ENCODE measurements at places on chromosomes 16 and 17.

- DNase-seq = no peak
Observed at GRCh38 chr17:7132511-7133094, 18.0 kb upstream of the ASGR2 start.

DNA sequence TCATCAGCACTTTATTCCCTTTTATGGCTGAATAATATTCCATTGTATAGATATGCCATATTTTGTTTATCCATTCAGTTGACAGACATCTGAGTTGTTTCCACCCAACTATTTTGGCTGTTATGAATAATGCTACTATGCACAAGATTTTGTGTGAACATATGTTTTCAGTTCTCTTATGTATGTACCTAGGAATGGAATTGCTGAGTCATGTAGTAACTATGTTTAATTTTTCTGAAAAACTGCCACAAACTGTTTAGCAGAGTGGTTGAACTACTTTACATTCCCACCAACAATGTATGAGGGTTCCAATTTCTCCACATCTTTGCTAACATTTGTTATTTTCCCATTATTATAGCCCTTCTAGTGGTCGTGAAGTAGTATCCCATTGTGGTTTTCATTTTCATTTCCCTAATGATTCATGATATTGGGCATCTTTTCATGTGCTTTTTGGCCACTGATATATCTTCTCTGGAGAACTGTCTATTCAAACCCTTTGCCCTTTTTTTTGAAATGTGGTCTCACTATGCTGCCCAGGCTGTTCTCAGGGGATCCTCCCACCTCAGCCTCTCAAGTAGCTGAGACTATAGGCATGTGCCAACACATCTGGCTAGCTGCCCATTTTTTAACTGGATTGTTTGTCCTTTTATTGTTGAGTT, 26.3 kb downstream of the SMURF2 start:
- no peak for DNase-seq

GRCh38 chr17:28529013-28529400, 22.9 kb downstream of the FOXN1 start:
- no peak for DNase-seq

DNA sequence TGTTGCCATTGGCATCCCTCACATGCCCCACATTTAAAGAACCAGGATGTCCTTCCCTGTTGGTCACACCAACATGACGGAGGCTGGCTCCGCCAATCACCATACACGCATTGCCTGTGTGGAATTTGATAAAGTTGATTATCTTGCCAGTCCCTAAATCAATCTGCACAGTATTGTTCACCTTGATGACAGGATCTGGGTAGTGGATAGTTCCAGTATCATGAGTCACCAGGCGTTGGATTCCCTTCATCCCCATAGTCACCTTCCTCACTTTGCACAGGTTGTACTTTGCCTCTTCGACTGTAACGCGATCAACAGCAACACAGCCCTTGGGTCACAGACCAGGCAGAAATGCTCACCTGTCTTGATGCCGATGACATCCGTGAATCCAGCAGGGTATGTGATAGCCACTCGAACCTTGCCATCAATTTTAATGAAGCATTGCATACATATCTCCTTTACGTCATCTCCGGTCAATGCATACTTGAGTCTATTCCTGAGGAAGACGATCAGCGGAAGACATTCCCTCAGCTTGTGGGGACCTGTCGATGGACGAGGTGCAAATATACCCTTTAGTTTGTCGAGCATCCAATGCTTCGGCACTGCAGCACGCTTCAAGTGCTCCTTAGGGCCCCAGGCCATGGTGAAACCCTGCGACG, 14.2 kb downstream of the CTRB2 start:
- DNase-seq = no peak

- no peak for DNase-seq
Observed at GRCh38 chr17:81165246-81166032, at the start of gene PVALEF. TSS of gene PVALEF (plus strand) at chr17:81165507. CDS start at chr17:81181227, 15,720 bp downstream.

DNA sequence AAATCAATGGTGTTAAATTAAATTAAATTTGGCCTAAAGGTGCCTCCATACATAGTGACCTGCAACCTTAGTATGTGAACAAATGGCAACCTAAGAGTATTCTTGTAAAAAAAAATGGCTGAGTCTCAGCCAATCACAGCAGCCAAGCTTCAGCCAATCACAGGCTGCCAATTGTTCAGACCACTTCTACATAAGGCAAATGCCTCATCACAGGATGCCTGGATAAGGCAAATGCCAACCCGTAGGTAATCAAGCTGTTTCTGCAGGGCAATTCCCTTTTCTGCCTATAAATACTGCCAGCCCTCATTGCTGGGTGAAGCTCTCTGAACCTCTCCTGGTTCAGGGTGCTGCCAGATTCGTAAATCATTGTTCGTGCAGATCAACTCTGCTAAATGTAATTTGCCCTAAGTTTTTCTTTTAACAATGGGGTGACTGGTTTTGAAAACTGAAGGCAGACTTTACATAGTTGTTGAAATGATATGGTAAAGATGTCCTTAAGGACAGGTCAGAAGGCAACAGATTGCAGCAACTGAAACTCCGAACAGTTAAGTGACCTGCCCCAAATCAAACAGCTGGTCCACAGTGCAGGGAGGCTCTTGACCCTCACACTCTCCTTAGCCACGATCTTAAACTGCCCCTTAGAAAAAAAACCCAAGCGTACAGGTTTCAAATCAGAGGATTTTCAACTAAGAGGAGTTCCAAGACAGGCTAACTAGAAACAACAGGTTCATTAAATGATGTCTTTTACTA, 50.3 kb downstream of the N4BP1 start:
- DNase-seq = no peak

- no peak for DNase-seq
Observed at GRCh38 chr17:38743556-38744171, 4.5 kb downstream of the PCGF2 start.

- DNase-seq = no peak
Observed at GRCh38 chr17:81090361-81091136, 55.6 kb downstream of the BAIAP2 start.

- DNase-seq = no peak
Observed at GRCh38 chr17:41736983-41737679, 2.7 kb upstream of the HAP1 start.

- no peak for DNase-seq
Observed at GRCh38 chr17:41571561-41572434, at the start of gene KRT9. TSS of gene KRT9 (minus strand) at chr17:41572059. CDS start at chr17:41571992, 67 bp downstream.

DNA sequence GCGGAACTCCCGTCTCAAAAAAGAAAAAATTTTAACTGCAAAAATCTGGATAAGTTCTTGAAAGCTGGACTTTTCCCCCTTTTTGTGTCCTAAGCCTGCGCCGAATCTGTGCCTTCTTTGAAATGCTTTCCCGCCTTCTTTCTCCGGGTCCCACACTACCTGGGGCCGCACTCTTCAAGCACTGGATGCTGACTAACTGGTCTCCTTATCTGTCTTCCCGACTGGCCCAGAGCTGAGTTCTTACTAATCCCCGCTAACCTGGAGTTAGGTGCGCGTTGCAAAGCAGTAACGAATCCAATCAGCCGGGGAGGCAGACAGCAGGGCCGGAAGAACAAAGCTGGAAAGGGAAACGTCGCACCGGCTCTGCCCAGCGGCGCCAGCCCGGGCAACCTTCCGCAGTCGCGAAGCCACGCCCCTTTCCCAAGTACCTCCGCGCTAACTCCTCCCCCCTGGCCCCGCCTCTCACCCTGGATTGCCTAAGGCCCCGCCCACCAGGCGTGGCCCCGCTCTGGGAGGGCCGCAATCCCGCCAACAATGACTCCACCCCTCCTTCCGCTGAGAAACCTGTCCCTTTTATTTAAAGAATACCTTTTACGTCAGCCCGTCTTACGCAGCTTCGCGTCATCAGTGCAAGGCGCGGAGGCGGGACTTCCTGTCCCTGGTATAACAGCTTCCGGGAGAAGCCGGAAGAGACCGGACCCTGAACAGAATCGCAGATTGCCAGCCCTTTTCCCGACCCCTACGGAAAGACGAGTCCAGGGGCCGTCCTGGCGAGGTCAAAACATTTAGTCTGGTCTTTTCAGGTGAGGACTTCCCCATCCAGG, at the start of gene TMUB2:
TMUB2 (plus strand) TSS at position 666 of the 824 bp plus-strand sequence. CDS start 737 bp downstream, outside the sequence.
- peak; percentile 98 for DNase-seq

DNA sequence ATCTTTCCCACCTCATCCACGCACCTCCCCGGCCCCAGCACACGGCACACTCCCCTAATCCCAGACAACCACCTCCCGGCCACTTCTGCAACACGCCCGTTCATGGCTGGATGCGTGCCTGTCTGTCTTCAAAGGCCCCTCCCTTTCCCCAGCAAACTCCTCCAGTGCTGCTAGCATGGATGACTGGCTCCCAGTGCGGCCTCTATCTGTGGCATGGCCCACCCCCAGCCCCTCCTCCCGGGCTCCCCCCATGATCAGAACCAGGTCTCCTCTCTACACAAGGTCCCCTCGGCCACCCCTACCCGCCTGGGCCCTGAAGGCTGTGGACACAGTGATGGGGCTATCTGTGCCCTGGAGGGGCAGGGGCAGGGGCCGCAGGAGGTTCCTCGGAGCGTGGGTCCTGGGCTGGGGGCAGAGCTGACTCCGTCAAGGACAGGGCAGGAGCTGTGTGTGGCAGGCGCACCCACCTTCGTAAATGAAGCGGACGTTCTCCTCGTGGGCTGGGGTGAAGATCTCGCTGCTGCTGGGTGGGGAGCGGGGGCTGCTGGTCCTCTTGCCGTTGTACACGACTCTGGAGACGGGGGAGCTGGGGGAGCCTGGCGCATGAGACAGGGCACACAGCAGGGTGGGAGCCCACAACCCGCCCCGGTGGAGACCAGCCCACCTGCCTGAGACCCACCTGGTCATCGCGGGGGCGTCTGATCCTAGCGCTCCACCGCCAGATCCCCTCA, 9.1 kb downstream of the MCRIP1 start:
- DNase-seq = no peak

DNA sequence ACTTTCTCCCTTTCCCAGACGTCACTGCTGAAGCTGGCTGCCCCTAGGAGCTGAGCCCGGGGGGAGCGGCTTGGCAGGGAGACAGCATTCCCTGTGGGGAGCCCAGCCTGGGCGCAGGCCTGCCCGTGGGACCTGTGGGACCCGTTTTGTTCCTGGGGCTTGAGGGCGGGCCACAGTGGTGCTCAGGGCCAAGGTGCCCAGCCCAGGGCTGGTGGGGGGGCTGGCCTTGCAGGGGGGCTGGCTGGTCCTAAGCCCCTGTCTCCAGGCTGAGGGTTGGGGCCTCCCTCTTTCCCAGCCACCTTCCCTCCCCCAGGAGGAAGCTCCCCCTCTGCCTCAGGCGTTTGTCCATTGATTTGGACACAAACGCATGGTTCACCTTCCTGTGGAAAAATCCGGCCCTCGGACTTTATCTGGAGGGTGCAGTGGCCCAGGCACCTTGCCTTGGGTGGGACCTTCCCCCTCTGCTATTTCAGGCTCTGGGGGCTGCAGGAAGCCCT, 4.4 kb downstream of the NHERF2 start:
- no peak for DNase-seq

GRCh38 chr17:15900871-15901270, 44.1 kb upstream of the ADORA2B start:
- no peak for DNase-seq

GRCh38 chr17:79674506-79675412, 56.0 kb upstream of the ENPP7 start:
- DNase-seq = no peak

DNA sequence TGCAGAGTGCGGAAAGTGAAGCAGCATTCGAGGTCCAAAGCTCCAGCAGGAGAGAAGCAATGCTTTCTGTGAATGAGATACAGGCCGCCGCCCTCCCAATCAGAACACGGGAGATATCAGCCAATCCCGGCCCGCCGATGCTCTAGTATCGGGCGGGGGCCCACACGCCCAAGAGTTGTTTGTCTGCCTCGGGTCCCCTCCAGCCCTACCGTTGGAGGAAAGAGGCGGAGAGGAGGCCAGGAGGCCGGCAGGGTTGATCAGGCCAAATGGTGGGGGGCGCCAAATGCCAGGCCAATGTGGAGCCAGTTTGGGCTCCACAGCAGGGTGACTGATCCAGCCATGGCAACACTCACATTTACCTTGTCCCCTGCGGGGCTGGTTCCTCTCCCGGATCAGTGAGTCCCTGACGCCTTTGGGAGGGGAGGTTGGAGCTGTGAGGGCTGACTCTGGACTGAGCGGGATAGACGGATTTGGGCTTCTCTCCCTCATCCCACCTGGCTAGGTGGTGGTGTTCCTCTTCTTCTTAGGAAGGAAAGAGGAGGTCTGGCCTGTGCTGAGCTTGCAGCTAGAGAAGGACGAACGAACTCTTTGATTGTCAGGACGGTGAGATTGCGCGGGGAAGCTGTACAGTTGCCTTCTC, 10.4 kb upstream of the CUEDC1 start:
- no peak for DNase-seq

Measured in NK-92 treated with Interleukin-12 subunit alpha and Interleukin-12 subunit beta, amount 100 ng/mL, for 24 hours (cell line).